SW 1271 (cell line): ENCODE measurements at places on chromosomes 4 and X.

GRCh38 chr4:53227451-53227850, 138.4 kb downstream of the SCFD2 start:
- no peak for DNase-seq

DNA sequence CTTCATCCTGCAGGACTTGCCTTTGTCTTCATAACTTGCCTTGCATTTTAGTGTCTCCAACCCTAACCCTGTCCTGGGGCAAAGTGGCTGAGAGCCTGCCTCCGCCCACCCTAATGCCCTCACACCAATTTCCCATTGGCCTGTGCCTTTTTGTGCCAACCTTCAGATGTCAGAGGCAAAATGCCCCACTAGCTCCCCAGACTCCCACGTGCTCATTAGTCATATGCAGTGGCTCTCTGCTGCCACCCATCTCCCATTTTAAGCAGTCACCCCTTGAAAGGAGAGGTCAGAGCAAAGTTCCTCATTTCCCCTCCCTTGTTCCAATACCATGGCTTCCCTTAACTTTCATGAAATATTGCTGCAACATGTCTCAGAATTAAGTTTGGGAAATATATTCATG, 74.8 kb upstream of the PASD1 start:
- no peak for DNase-seq

DNA sequence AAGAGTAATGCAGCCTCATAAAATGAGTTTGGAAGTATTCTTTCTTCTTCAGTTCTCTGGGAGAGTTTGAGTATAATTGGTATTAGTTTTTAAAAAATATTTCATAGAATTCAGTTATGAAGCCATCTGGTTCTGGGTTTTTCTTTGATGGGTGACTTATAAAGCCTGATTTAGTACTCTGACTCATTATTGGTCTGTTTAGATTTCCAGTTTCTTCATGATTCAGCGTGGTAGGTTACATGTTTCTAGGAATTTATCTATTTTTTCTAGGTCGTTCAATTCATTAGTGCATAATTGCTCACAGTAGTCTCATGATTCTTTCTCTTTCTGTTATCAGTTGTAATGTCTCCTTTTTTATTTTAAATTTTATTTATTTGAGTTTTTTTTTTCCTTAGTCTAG, 111.2 kb downstream of the CEP44 start:
- no peak for DNase-seq

DNA sequence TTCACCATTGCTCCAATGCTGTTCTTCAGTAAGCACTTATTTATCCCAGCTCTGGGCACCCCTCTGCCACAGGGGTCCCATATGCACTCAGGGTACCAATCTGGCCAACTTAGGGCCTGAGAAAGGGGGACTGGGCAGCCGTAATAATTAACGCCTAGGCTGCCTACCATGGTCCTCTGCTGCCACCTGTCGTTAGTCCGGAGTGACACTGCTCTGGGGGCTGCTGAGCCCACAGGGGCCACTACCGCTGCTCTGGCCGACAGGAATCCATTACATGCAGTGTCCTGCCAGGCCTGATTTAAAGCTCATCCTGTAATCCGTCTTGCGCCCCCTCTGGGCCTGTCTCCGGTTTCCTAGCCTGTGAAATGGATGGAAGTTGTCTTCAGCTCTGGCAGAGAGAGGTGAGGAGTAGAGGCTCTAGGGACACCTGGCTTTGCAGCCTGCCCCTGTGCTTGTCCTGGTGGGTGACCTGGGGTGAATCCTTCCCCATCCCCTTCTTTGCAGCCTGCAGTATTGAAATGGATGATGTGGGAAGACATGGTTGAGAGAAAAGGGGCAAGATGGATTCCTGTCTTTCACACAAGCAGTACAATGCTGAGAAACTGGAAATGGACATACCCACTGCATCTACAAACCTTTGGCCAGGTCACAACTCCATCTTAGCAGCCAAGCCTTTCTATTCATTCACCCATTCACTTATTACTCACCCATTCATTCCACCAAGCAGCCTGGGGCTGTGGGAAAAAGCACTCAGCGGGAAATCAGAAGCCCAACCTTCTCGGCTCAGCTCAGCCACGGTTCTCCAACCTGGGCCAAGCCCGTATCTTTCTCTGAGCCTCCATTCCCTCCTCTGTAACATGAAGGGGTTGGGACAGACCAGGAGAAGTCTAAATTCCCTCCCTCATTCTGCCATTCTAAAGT, 116.3 kb upstream of the NALF2 start:
- DNase-seq = peak; percentile 50

DNA sequence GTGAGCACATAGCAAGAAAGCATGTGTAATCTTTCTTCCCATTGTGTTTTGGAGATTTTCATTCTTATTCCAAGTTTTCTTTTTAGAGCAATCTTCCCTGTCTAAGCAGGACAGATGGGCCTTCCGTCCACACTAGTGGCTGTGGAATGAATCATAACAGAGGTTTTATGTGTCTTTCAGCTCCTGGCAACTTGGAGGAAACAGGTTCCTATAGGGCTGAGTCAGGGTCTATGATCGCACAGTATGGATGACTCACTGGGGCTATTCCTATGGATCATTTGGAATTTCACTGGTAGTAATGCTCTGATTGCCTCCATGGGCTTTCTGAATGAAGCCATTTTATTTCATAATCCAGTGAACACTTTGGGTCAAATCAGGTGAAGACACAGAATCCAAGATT, 51.8 kb upstream of the CBLL2 start:
- peak; percentile 49 for DNase-seq

DNA sequence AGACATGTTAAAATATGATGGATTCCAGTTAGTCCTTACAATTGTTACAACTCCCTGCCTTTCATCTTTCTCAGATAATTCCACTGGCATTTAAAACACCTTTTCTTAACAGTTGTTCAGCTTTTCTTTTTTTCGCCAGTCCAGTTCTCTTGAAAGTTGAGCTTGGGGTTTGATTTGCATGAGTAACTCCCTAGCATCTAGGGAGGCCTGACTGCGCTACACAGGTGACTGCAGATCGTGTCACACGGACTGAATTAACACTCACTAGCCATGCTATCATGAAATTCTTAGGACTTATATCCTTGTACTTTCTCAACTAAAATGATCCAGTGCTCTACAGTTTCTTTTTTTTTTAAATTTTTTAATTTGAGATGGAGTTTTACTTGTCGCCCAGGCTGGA, 69.8 kb downstream of the ARHGAP24 start:
- no peak for DNase-seq

- DNase-seq = no peak
Measured at GRCh38 chr4:119207051-119207450, 5.5 kb upstream of the USP53 start.

DNA sequence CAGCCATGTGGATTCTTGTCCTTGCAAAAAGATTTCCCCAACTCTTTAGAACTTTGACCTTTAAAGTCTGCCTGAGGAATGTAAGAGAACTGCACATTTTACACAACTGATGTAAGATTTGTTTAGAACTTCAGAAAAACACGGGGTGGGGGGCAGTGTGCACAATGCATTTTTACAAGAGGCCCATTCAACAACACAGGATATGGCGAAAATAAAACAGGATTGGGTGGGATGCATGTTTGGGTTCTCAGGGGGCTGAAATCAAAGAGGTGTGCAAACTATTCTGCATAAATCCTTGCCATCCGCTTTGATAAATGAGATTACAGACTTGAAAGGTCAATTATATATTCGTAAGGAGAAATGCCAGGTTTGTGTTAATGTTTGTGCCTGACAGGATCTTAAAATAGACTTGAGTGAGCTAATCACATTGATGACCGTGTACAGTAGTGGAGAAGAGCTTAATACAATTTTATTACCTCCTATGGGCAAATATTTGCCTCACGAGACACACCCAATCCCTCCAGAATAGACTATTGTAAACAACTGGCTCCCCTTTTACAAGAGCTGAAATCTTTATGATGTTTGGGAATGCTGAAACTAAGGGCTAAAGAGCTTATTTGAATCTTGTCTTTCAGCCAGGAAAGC, 184.1 kb upstream of the LEF1 start:
- no peak for DNase-seq

DNA sequence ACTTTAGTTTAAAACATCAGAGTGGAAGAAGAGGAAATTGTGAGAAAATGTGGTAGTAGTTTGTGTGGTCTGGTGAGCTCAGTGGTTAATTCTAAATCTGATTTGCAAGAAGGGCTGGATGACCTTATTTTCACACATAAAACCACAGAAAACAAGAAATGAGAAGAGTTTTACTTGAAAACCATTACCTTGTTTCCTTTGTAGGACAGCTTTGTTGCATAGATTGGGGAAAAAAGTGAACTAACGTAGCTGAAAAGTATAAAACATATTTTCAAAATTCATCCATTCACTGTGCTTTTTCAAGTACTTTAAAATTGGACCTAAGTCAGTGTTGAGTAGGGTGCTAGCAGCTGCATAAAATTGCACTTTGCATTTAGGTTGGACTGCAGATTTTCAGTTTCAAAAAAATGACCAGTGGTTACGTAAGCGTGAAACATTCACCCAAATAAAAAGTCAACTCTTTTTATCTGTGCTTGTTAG, 211.3 kb downstream of the ARHGAP10 start:
- DNase-seq = no peak

DNA sequence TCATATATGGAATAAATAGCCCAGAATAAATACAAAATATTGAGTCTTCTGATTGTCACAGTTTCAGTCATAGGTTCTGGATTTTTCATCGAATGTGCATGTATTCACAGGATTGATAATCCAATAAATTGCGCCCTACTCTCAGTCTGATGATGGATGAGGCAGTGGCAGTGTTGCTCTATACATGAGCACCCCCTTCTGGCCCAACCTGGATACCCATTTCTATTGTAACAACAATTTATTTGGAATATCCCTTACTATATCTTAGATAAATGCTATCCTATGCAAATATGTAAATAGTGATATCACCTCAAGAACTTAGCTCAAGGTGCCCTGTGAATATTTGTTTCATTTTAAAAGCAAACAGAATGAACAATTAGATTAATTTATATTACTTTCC, 733.7 kb upstream of the PABPC4L start:
- DNase-seq = peak; percentile 12

- no peak for DNase-seq
Measured at GRCh38 chr4:164616961-164617360, 137.0 kb upstream of the SMIM31 start.

GRCh38 chr4:145930592-145930991, 8.0 kb downstream of the ZNF827 start:
- DNase-seq = no peak

DNA sequence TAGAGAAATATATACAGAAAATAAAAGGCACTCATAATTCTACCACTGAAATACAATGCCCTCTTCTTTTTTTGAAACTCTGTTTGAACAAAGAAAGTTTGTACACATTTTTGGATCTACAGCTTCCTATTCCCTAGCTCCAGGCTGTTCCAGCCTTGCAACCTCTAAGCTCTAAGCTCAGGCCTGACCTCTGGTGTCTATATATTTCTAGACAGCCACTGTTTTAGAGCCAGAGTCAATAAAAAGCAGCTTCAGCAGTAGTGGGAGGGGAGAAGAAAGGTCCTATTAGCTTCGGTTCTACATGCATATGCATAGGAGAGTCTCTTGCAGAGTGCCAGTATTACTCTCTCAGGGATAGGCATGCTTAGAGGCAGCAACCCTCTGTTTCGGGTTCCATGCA, 39.7 kb downstream of the CLDN2 start:
- DNase-seq = no peak

- DNase-seq = no peak
Measured at GRCh38 chrX:125202591-125203248, 117.0 kb upstream of the TEX13C start.

DNA sequence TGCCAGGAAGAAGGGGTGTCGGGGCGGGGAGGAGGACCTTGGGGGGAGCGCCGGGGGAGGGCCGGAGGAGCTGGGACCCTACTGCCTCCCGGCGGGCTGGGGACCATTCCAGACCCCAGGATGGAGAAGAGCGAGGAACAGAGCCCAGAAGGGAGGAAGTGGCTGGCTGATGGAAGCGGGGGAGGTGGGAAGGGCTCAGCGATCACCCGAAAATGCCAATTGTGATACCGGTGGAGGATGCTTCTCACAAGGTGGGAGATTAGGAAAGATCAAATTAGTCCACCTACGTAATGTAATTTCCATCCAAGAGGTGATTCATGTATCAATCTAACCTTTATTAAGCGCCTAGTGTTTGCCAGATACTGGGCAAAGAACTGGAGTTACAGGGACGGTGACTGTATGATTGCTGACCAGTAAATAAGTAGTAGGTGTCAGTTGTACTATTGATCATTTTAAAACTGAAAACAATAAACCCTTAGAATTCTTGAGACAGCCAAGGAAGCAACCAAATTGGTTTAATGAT, 452 bp upstream of the RAI2 start:
- no peak for DNase-seq

- DNase-seq = peak; percentile 12
Measured at GRCh38 chr4:2217726-2218125, 24.2 kb downstream of the HAUS3 start.

- no peak for DNase-seq
Measured at GRCh38 chrX:134246282-134246681, 9.3 kb downstream of the CCDC160 start.

- DNase-seq = no peak
Measured at GRCh38 chr4:122784261-122784660, 42.4 kb upstream of the FGF2 start.

DNA sequence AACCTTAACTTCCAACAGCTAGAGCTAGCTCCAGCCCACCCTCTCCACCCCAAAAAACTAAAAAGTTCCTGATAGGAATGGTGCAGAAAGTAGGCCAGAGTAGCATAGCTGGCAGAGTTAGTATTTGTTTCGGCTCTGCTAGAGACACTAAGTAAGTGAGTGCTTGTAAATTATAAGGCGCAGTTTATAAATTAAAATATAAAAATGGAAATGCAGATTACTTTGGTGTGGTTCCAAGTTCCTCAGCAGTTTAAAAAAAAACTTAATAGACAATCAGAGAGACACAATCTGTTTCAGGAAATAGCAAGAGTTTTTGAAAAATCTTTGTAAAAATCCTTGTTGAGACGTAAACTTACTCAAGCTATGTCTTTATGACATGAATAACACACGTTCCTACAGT, 2.8 kb upstream of the LGI2 start:
- DNase-seq = no peak

- DNase-seq = no peak
Measured at GRCh38 chr4:112975567-112976355, 73.7 kb upstream of the ANK2 start.

DNA sequence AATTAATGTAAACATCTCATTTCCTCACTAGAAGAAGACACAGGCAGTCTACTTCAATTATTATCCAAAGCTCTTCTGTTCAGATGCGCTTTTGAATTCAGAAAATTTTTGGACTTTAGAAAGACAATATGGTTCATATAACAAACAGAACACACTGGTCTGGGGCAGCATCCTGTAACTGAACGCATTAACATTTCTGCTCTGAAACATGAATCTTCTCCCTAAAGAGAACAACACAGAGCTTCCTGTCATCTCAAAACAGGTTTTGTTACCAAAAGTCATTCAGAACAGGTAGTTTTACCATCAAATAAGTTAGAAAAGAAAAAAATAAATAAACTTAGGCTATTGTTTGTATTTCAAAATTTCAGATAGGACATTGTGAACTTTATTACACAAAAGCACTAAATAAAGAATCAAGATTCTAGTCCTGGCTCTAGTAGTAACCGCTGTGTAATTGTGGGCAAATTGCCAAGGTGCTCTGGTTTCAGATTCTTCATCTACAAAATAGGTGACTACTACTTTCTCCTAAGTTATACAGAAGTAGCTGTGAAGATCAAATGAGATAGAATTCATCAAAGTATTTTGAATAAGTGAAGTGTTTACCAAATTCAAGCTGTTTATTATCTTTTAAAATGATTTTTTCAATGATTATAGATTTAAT, 252.3 kb upstream of the RASGEF1B start:
- no peak for DNase-seq
